ENCODE measurements at places on chromosomes 6 and 20.

DNA sequence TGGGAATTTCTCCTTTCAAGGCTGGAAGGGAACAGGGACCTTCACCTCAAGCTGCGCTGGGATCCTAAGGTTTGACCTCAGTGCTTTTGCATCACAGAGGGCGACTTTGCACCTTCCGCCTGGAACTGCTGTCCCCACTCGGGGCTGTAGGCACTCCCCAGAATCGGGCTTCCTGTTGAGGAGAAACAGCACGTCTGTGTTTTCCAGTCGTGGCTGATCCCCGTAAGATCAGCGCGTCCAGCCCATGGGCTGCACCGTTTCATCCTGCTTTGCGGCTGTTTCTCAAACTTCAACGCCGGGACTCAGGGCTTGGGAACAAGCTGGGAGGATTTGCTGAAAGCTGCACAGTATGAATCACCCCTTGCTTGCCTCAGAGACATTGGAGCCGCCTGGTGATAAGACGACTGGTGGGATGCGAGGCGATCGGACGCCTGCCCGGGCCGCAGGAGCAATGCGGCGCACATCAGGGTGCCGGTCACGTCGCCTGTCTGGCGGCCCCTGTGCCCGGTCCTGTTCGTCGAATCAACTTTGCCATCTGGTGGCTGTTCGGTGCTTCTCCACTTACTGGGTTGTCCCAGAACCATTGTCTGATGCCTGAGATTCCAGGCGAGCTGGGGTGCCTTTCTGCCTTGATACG, 53.6 kb upstream of the FRMD1 start:
- DNase-seq: no peak

DNA sequence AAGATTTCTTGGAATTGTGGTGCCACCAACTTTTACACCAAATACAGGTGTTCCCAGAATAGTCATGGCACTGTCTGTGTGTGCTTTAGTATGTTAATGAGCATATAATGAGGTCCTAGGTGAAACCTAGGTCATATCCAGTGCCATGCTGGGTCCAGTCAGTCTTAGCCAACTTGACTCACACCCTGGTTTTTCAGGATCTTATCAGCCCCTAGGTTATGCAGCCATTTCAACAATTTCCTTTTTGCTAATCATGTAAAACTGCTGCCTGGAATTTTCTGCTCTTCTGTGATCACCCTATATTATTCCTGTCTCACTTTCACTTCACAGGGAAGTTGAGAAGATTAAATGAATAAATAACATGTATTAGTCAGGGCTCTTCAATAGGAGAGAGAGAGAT, 23.7 kb downstream of the SDHAF4 start:
- no peak for DNase-seq

GRCh38 chr6:111522393-111523020, 39.5 kb upstream of the REV3L start:
- no peak for DNase-seq

DNA sequence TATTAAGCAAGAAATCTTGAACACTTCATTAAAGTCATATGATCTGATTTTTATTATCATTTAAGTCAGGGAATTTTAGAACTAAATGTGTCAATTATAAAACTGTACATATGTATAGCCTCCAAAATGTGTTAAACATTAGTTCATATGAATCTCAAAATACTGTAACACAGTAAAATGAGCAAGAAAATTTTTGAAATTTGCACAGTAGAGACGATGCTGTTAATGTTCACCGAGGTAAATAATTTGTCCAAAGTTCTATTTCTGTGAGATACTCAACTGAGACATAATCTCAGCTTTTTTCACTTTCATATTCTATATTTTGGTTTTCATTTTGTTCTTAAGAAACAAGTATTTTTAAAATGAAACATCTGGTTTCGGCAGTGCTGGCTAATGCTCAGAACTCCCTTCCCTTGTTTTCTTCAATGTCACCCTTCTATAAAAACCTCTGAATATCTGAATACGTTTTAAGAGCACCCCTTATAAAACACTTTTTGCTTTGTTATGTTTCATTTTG, 353.1 kb downstream of the LAMA2 start:
- no peak for DNase-seq

- no peak for DNase-seq
Observed at GRCh38 chr6:66735106-66735890, 1028.3 kb upstream of the EYS start.

DNA sequence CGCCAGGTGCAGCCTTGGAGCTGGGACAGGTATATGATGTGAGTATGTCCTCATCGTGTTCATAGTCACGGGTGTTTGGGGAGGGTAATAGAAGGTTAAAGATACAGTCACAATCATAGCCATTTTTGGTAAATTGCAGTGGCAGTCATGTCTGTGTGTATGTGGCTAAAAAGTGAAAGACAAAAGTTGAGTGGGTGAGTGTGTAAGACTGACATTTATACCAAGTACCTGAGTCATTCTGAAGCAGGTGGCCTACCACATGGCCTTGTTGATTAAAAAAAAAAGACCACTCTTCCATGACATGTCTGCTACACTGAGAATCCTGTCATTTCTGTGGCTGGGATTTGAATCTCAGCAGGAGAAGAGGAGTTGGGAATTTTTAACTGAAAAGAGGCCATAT, 181.9 kb downstream of the SCP2D1 start:
- DNase-seq: no peak

- DNase-seq: no peak
Observed at GRCh38 chr6:152110886-152111820, 303.7 kb downstream of the ESR1 start.

GRCh38 chr6:43680308-43681200, 7.0 kb downstream of the MRPS18A start:
- no peak for DNase-seq

DNA sequence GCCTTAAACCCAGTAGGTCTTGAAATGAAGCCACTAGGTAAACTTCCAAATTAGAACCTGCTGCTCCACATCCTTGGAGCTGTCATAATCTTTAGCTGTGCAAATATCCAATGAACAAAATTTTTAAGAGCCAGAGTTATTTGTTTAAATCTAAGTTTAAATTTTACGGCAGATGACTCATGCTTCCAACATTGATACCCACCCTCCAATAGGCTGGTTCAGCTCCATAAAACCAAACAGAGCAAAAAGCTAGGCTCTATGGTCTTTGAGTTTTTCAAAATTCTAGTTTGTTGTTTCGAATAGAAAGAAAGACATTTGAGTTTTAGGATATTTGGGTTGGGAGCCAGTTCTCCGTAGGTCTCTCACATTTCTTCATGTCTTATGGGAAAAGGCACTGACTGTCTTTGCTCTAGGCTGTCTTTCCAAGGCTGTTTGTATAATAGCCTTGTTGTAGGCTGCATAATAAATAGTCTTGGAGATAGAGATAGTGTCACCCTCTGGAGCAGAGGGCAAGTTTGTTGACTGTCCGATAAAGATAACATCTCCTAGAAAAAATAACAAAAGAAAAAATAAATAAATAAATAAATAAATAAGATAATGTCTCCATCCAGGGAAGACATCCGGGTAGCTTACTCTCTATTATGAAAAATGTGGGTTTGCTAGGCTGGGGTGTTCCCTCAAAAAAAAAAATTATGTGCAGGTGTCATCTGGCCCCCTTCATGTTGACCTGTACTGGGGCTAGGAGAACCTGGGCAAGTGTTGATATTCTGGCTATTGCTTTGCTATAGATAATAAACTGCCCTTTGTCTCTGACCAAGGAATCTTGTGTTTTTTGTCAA, 36.5 kb downstream of the SLC2A12 start:
- no peak for DNase-seq

GRCh38 chr6:43895656-43896328, 125.8 kb downstream of the VEGFA start:
- DNase-seq: no peak

GRCh38 chr20:32285082-32285620, 7.7 kb downstream of the KIF3B start:
- no peak for DNase-seq

- no peak for DNase-seq
Observed at GRCh38 chr20:53171065-53171464, 198.9 kb downstream of the TSHZ2 start.

DNA sequence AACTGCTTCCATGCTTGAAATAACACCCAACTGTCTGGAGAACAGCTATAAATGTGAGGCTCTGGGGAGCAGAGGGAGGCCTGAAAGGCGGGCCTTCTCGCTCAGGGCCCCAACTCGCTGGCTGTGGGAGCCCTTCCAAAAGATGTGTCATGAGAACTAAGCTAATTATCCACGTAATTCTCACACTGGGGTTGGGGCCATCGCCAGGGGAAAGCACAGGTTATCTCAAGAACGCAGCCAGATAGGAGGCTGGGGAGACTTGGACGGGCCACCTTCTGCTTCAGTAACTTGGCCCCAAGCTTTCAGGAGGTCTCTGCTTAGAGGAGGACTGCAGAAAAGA, 1.6 kb downstream of the PXDC1 start:
- DNase-seq: no peak

DNA sequence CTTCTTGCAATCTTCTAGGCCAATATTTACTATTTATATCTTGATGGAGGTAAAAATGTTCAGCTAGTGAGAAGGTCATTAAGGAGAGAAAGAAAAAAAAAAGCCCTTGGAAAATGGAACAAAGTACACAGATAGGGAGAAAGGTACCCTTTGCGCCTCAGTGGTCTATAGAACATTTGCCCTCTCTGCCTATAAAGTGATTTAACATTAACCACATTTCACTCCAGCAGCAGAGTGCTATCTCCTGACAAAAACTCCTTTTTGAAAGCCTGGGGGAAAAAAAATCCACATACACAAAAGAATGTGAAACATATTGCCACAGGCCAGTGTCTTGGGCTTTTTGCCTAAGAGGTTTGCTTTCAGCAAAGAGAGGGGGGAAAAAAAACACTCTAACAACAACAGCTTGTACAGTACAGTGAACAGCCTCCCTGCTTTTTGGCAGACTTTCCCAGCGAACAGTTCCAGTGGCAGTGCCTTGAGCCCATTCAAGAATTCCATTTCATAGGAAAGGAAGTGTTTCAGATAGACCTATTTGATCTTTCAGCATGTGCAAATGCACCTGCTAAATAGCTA, 695 bp downstream of the ARHGAP18 start:
- no peak for DNase-seq

- peak; percentile 14 for DNase-seq
Observed at GRCh38 chr6:43269273-43270007, 26.2 kb downstream of the TTBK1 start.

GRCh38 chr6:154377726-154378125, 21.1 kb upstream of the IPCEF1 start:
- DNase-seq: no peak

DNA sequence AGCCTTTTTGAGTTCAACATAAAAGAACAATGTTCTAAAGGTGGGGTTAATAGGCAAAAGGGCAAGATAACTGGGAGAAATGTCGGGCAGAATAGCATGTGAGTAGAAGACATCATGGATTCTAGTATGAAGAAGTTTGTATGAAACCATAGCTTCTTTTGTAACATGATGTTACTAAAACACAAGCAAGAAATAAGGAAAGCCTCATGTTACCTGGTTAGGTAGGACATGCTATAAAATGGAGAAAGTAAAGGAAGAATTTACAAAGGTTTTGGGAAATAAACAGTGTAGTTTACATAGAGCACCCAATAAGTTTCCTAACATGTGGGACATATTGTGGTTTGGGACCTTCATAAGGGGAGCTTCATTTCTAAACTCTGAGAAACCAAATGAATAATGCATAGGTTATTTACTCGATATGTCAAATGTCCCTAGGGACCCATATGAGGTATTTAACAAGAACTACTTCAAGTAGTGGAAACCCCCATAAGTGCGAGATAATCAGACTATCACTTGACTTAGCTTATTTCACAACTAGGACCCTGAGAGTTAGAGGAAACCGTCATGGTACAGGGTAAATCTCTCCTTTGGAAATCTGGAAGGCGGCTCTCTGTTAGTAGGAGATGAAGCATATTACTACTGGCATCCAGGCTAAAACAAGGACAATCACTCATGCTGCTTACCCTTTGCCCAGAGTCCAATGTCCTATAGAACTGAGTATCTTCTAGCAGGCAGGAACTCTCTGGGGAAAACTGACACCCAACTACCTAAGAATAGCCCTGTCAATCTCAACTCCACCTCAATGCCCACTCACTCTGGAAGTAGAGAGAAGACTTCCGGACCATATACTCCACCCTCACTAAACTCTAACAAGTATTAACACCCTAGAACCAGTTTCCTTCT, 57.5 kb downstream of the ILRUN start:
- no peak for DNase-seq

DNA sequence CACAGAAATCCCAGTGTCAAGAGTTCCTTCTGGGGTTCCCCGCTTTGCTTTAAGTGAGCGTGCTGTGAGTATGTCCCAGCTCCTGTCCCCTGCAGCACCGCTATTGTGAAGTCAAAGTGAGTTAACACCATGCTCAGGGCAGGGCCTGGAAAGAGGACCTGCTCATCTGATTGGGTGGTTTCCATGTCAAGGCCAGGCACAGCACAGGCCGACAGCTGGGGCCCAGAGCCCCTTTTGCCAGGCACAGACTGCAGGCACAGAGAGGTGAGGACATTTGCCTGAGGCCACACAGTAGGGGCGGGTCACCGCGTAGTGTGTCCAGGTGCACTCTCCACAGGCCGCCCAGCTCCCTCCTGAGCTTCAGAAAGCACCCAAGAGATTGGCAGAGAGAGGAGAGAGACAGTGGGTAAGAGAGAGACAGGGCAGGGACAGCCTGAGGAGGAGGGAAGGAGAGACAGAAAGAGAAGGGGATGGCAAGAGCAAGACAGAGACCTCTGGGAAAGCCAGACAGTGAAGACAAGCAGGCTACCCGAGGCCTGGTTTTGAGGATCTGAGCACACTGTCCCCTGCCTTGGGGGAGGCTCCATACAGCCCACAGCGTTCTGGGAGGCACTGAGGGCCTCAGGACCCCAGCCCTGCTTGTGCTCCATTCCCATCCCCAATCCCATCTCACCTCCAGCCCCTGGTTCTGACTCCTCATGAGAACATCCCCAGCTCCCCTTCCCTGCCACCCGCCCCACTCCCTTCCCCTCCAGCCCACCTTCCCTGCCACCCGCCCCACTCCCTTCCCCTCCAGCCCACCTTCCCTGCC, 6.5 kb upstream of the BPIFB1 start:
- no peak for DNase-seq

DNA sequence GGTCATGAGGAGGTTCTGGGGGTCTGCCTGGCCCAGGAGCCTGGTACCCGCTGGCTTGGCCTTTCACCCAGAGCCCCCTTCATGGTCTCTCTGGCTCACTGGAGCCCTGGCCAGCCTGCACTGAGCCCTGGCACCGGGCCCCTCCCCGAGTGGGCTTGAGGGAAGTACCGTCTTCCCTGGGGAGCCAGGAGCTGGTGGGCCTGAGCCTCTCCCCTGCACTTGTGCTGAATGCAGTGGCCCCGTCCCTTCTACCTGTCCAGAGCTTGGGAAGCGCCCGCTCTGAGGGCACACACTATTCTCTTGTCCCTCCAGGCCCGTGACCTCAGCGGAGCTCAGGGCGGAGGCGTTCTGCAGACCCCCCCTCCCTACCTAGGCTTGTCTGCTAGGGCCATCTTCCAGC, 62.2 kb downstream of the TCP11 start:
- DNase-seq: no peak

GRCh38 chr20:46139266-46139889, 21.3 kb downstream of the CD40 start:
- no peak for DNase-seq

- DNase-seq: no peak
Observed at GRCh38 chr6:17202526-17202925, 78.6 kb upstream of the RBM24 start.

GRCh38 chr6:7204726-7205125, 97.0 kb downstream of the RREB1 start:
- no peak for DNase-seq

GRCh38 chr6:18350271-18350670, 36.9 kb upstream of the RNF144B start:
- no peak for DNase-seq

All from activated T-helper 1 cell treated with Interleukin-2 at 50 U/mL for 16 hours (primary cell).